ENCODE measurements at places on chromosomes 16 and 17.

- no peak for DNase-seq
Measured at GRCh38 chr16:709566-710499, 4.2 kb upstream of the FBXL16 start.

GRCh38 chr17:30995347-30995746, 24.5 kb downstream of the RNF135 start:
- DNase-seq = no peak

GRCh38 chr16:23852794-23853562, 17.2 kb downstream of the PRKCB start:
- no peak for DNase-seq

DNA sequence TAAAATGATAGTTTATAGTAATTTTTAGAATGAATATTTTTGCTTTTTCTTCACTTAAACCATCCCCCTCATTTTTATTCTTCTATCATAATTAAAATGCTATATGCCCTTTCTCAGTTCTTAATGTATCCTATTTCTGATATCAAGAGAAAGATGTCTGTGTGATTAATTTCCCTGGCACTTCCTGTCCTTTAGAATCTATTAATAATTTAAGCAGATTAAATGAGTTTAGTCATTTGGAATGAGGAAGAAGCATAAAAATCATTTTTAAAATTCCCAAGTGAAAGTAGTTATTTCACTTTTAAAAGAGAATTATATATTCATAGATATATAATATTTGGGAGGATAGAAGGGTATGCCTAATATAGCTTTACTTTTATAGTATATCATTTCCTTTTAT, 27.8 kb upstream of the CDR2 start:
- DNase-seq = no peak

DNA sequence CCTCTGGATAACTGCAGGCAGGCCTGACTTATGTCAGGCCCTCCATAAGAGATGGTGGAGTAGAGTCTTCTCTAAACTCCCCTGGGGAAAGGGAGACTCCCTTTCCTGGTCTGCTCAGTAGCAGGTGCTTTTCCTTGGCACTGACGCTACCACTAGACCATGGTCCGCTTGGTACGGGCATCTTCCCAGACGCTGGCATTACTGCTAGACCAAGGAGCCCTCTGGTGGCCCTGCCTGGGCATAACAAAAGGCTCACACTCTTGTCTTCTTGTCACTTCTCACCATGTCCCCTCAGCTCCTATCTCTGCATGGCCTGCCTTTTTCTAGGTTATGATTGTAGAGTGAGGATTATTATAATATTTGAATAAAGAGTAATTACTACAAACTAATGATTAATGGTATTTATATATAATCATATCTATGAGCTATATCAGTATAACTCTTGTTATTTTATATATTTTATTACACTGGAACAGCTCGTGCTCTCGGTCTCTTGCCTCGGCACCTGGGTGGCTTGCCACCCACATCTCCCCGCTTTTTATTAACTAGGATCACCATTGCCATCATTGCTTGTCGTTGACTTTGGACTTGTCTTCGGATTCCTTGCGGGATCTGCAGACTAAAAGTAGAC, 59.8 kb upstream of the ARL4D start:
- peak; percentile 19 for DNase-seq

- no peak for DNase-seq
Measured at GRCh38 chr16:14196011-14196410, 124.9 kb downstream of the MRTFB start.

GRCh38 chr17:63356337-63356757, 89.8 kb downstream of the CYB561 start:
- DNase-seq = no peak

GRCh38 chr17:1203111-1203966, 23.6 kb upstream of the ABR start:
- no peak for DNase-seq

- DNase-seq = no peak
Measured at GRCh38 chr17:35799942-35800341, 4.5 kb upstream of the MMP28 start.

DNA sequence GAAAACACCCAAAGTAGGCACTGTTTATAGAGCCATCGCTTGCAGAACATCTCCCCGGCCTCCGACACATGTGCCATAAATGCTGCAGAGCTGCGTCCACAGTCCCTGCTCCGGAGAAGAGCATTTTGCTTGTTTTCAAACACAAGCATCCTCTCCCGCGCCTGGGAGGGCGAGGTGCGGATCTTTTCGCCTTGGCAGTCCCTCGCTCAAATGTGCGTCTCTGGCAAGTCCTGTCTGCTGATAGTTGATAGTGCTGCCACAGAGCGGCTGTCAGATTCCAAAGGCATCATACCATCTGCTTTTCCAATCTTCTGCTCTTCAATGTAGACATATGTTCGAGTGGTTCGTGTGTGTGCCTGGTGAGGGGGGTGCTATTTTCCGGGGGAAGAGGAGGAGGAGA, 603.7 kb downstream of the MAF start:
- DNase-seq = no peak

Measured in stimulated activated CD4-positive, alpha-beta T cell treated with anti-CD3 and anti-CD28 coated beads, Interleukin-1b, Interleukin-23, amount 100 ng/mL, for 1 hour (primary cell).